COR-L47 (cell line): ENCODE measurements at places on chromosomes 16 and 17.

DNA sequence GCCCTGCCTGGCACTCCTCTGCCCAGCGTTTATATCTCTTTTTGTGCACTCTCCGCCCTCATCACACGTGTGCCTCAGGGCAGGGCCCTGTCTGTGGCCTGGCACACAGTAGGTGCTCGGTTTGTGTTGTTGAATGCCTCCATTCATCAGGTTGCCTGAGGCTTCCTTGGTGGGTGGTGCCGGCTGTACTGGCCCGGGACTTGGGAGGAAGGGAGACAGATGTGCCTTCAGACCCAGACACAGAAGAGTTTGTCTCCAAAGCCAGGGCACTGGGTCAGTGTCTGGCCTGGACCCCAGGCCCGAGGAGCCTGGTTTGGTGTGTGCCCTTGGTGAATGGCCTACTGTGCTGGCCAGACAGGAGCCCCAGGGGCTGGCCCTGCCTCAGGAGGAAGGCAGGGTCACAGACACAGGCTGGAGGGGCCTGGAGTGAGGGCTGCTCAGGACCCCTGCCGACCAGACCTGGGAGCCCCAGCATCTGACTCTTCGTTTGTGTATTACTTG lies 71.6 kb downstream of the RAI1 start:
- no peak for DNase-seq

GRCh38 chr16:21167360-21167759 lies 8.9 kb downstream of the LDAF1 start:
- no peak for DNase-seq

- DNase-seq, result no peak
Measured at GRCh38 chr17:50308666-50309065, 34.4 kb downstream of the TMEM92 start.

DNA sequence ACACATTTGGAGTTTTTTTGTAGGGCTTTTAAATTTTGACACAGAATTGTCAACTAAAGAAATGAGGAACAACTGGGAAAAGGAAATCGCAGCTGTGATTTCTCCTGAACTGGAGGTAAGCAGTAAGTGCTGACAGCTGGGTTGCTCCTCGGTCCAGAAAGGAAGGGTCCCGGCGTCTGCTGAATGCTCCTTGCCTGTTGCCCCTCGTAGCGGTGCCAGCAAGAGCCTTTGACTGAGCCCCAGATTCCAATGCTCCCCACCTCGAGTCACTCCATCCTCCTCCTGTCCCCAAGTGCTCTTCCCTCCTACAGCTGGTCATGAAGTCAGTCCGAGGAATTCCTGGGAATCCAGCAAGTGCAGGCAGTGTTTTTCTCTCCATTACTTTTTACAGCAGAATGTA lies 32.0 kb upstream of the ENDOV start:
- no peak for DNase-seq
